ENCODE measurements at places on chromosomes 2 and 18. TPM values are rescaled to one million over a fixed set of nuclear protein-coding genes. Genes with fewer than 3 reads are reported as not detected.

GRCh38 chr2:187962538-187962937, 329.1 kb upstream of the GULP1 start:
- no peak for DNase-seq

GRCh38 chr2:65458999-65459398, 26.6 kb upstream of the SPRED2 start:
- peak; percentile 43 for DNase-seq

- DNase-seq = no peak
These were observed 159.4 kb downstream of the ANKRD30B start for GRCh38 chr18:14907420-14907819.

- DNase-seq = no peak
These were observed 291.2 kb downstream of the ALPK2 start for GRCh38 chr18:58337686-58338085.

GRCh38 chr2:23685181-23685580, 241.7 kb downstream of the ATAD2B start:
- no peak for DNase-seq

DNA sequence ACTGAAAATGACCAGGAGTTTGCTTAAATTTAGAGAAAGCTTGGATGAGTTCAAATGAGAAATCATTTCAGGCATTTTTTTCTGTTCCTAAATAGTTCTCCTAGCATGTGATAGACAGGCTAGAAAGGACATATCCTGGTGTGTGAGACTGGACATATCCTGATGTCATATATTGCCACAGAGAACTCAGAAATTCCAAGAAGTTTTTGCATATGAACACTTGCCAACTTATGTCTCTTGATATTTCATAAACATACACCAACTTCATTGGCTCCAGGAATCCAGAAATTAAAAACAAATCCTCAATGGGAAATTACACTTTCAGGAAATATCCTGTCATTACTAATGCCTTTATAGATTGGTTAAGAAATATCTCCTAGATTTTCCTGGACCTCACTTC, 2.9 kb upstream of the SERPINB4 start:
- no peak for DNase-seq

- no peak for DNase-seq
These were observed 615.1 kb upstream of the NETO1 start for GRCh38 chr18:73482901-73483300.

DNA sequence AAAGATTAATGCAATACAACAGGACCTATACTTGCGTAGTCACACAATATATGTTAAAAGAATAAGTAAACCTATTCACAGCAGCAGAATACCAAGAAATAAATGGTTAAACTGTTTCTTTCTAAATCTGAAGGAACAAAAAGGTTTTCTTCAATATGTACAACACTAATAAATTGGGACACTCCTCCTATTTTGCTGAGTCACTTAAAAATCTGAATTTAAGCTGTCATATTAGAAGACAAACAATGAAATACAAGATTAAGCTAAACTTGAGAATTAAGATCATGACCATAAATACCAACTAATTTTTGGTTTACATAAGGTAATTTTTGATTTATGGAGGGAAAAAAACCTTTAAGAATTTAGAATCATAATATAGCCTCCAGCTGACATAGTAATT, 92.8 kb downstream of the ARHGEF33 start:
- no peak for DNase-seq

The PLA2R1 gene
- 0.24 TPM for polyA plus RNA-seq

The TEX44 gene
- not detected for polyA plus RNA-seq
